ENCODE measurements at places on chromosomes 13 and 19.

GRCh38 chr13:35252536-35253205 lies 223.8 kb downstream of the MAB21L1 start:
- no peaks in the 10 kb centered on the region for H3K4me1 ChIP-seq
- H3K27me3 ChIP-seq = no peaks in the 10 kb centered on the region
- H3K36me3 ChIP-seq = no peaks in the 10 kb centered on the region
- H3K4me3 ChIP-seq = no peak overlapping the region
- DNase-seq = no peak
- no peak overlapping the region for H3K27ac ChIP-seq

DNA sequence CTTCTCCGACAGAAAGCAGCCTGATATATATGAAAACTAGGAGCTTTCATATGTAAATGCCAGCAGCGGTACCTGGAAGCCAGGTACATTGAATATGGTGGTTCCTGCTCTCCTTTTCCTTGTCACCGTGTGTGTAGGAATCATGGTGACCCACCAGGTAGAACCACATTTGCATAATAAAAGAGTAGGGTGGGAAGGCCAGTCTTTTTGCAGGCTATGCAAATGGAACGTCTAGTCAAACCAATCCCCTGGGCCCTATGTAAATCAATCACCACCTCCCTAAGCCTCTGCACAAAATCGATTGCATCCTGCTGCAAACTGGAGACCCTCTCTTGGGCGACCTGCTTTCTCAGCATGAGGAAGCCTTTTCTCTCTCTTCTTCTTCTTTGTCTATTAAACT lies 22.2 kb upstream of the ZNF181 start:
- H3K4me1 ChIP-seq = no peaks in the 10 kb centered on the region
- no peaks in the 10 kb centered on the region for H3K27me3 ChIP-seq
- no peaks in the 10 kb centered on the region for H3K36me3 ChIP-seq
- H3K4me3 ChIP-seq = no peak overlapping the region
- no peak for DNase-seq
- no peak overlapping the region for H3K27ac ChIP-seq

GRCh38 chr19:1259206-1259875 lies 9.8 kb upstream of the CIRBP start:
- H3K4me1 ChIP-seq = peaks cover 31% of the 10 kb centered on the region
- H3K36me3 ChIP-seq = peaks cover 24% of the 10 kb centered on the region
- H3K27me3 ChIP-seq = no peaks in the 10 kb centered on the region

DNA sequence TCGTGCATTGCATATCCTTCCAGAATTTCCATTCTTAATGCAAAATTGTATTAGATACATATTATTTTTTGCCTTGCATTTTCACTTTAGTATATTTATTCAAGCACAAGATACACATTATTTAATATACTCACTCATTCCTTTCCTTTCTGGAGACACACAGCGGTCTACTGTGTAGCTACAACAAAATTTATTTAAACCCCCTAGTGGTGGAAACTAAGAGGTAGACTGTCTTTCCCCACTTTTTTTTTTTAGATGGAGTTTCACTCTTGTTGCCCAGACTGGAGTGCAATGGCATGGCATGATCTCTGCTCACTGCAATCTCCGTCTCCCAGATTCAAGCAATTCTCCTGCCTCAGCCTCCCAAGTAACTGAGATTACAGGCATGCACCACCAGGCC lies 2040.3 kb upstream of the PCDH20 start:
- H3K27ac ChIP-seq = no peak overlapping the region
- H3K4me1 ChIP-seq = no peaks in the 10 kb centered on the region
- no peak overlapping the region for H3K4me3 ChIP-seq

GRCh38 chr19:16349551-16350152 lies 25.0 kb downstream of the KLF2 start:
- no peaks in the 10 kb centered on the region for H3K4me1 ChIP-seq
- no peak overlapping the region for H3K4me3 ChIP-seq
- DNase-seq = no peak
- H3K36me3 ChIP-seq = no peaks in the 10 kb centered on the region
- no peak overlapping the region for H3K27ac ChIP-seq
- no peaks in the 10 kb centered on the region for H3K27me3 ChIP-seq

GRCh38 chr13:50069261-50069660 lies 54.0 kb downstream of the KCNRG start:
- no peak overlapping the region for H3K4me3 ChIP-seq
- no peak for DNase-seq
- no peaks in the 10 kb centered on the region for H3K36me3 ChIP-seq
- no peak overlapping the region for H3K27ac ChIP-seq
- H3K27me3 ChIP-seq = no peaks in the 10 kb centered on the region

DNA sequence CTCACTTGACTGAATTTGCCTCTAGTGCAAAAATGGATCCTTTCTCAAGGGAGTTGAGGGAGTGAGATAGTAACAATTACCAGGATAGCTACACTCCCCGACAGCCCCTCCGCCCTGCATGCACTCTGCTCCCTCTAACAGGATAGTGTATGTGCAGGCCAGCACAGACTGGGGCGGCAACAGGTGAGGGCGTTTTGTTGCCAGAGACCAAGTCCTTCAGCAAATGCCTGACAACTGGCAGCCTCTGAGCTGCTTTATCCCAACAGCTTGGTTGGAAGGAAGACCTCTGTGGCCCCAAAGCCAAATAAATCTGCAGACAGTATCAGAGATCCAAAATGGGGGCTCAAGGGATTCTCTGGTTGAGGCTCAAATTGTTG lies 86.6 kb downstream of the SLC7A1 start:
- H3K4me1 ChIP-seq = peaks cover 8% of the 10 kb centered on the region
- H3K27ac ChIP-seq = no peak overlapping the region
- H3K36me3 ChIP-seq = no peaks in the 10 kb centered on the region
- DNase-seq = no peak
- H3K4me3 ChIP-seq = no peak overlapping the region

- no peak for DNase-seq
- no peaks in the 10 kb centered on the region for H3K4me1 ChIP-seq
- no peak overlapping the region for H3K4me3 ChIP-seq
- H3K27me3 ChIP-seq = no peaks in the 10 kb centered on the region
- H3K27ac ChIP-seq = no peak overlapping the region
- peaks cover 25% of the 10 kb centered on the region for H3K36me3 ChIP-seq
Observed at GRCh38 chr19:45852145-45852750, 10.7 kb downstream of the SYMPK start.

DNA sequence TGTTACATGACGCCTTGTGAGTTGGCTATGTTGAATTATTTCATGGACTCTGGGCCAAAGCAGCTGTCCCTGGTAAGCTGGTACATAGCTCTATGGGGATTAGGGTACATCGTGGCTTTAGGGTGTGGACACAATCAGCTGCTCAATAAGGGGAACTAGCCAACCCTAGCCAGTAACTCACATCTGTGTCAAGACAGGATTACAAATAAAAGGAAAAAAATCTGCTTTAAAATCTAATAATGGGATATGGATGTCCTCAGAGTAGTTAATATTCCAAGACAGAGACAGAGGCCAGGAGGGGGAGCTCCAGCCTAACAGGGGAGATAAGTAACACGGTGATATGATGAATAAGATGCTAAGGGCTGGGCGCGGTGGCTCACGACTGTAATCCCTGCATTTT lies 21.1 kb upstream of the ZNF766 start:
- no peaks in the 10 kb centered on the region for H3K36me3 ChIP-seq
- peak; percentile 62 for DNase-seq
- no peak overlapping the region for H3K27ac ChIP-seq

GRCh38 chr19:28519218-28519779 lies 693.7 kb downstream of the UQCRFS1 start:
- H3K27me3 ChIP-seq = no peaks in the 10 kb centered on the region
- no peaks in the 10 kb centered on the region for H3K36me3 ChIP-seq
- no peak overlapping the region for H3K27ac ChIP-seq
- no peak overlapping the region for H3K4me3 ChIP-seq

GRCh38 chr13:51524829-51525566 lies 59.3 kb upstream of the WDFY2 start:
- H3K4me3 ChIP-seq = no peak overlapping the region
- no peak for DNase-seq
- H3K27me3 ChIP-seq = no peaks in the 10 kb centered on the region

GRCh38 chr19:37692956-37693620 lies 26.5 kb downstream of the ZNF607 start:
- no peaks in the 10 kb centered on the region for H3K36me3 ChIP-seq
- H3K27me3 ChIP-seq = no peaks in the 10 kb centered on the region
- H3K27ac ChIP-seq = no peak overlapping the region
- H3K4me1 ChIP-seq = no peaks in the 10 kb centered on the region

GRCh38 chr13:51557875-51558612 lies 26.2 kb upstream of the WDFY2 start:
- no peaks in the 10 kb centered on the region for H3K36me3 ChIP-seq
- H3K27ac ChIP-seq = no peak overlapping the region
- no peaks in the 10 kb centered on the region for H3K4me1 ChIP-seq
- no peaks in the 10 kb centered on the region for H3K27me3 ChIP-seq
- DNase-seq = no peak
- no peak overlapping the region for H3K4me3 ChIP-seq

DNA sequence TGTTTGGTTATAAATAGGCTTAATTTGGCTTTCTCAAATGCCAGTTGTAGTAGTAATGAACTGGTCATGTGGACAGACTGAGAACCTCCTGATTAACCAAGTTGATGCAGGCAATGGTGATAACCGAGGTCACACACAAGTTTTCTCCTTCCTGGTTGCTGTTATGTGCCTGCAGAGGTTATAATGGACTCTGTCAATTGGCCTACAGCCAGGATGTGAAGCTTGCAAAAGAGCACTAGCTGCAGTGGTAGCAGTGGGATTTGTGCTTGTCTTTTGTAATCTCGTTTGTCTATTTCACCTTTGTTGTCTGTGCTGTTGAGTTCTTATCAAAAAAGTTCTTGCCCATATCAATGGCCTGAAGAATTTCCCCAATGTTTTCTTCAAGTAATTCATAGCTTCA lies 20.6 kb downstream of the OR10H3 start:
- H3K4me3 ChIP-seq = no peak overlapping the region
- H3K36me3 ChIP-seq = no peaks in the 10 kb centered on the region
- DNase-seq = no peak
- H3K27ac ChIP-seq = no peak overlapping the region

DNA sequence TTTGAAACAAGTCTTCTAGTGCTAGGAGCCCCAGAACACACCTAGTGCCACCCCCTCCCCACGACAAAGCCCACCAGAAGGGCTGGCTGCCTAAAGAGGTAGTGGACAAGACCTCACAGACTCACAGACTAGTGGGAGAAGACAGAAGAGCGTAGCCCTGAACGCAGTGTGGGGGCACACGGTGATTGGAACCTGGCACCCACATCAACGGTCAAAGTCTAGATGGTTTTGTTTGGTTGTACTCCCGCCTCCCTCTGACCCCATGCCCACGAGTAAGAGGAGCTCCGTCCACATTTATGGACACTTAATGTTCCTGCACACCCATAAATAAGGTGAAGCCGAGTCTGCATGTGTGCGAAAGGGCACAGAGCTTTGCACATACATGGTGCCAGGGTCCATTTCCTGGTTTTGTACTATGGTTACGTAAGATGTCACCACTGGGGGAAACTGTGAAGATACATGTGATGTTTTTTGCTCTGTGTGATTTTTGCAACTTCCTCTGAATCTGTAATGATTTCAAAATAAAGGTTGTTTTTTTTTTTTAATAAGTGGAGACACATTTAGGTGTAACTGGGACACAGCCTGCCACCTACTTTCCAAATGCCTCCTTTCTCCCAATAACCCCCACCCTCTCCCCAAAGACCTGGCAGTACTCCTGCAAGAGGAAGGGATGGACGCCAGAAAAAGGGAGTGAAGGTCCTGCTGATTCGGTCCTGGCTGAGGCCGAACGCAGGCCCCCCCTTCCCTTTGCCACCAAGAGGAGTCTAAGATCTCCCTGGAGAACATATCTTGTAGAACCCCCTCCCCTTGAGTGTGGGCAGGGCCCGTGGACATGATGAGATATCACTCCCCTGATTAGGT lies 72.8 kb downstream of the GNG7 start:
- no peaks in the 10 kb centered on the region for H3K36me3 ChIP-seq
- H3K27ac ChIP-seq = no peak overlapping the region
- no peaks in the 10 kb centered on the region for H3K4me1 ChIP-seq

DNA sequence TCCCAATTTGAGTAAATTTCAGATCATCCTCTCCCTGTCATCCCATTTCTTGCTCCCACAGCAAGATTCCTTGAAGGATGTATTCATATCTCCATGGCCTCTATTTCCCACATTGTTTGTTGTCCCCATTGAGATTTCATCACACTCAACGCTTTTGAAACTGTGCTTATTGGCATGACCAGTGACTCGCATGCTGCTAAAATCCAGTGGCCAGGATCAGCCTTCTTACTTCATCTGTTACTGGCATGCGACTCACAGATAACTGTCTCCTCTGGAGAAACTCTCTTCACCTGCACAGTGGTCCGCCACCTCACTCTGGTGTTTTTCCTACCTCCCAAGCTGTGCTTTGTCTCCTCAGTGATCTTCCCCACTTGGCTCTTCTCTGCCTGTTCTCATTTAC lies 95.8 kb downstream of the WASF3 start:
- no peaks in the 10 kb centered on the region for H3K36me3 ChIP-seq
- H3K4me3 ChIP-seq = no peak overlapping the region
- no peaks in the 10 kb centered on the region for H3K4me1 ChIP-seq
- no peak overlapping the region for H3K27ac ChIP-seq
- H3K27me3 ChIP-seq = no peaks in the 10 kb centered on the region

DNA sequence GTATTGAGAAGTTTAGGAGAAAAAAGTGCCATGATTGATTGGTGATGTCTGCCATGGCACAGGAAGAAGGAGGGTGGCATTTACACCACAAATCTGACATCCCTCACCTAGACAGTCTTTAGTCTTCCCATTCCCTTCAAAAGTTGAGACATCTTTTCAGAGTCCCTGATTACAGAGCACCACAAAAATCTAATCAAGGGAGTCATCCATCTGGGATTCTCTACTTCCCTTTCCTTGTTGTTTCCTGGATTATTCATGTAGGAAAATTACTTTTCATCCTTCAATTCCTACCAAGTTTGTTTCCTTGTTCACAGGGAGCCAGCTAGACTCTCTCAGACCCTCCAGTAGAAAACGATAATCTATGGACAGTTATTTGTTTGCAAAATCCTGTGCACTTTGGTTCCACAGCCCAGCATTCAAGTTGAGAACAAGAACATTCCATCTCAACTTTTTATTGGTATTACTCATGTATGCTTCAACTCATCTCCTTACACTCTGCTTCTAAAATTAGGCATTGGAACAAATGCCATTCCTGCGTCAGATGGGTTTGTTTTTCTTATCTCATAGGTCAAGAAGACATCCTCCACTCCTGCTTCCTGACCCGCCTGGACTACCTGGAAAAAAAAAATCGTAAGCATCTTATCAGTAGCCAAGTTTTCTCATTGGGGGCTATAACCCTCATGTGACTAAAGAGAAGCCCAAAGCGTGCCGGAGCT lies 259.9 kb downstream of the FOXO1 start:
- no peak overlapping the region for H3K4me3 ChIP-seq
- DNase-seq = no peak
- peak overlapping the region; percentile 5 for H3K27ac ChIP-seq
- H3K4me1 ChIP-seq = peaks cover 11% of the 10 kb centered on the region
- H3K27me3 ChIP-seq = no peaks in the 10 kb centered on the region
